Stimulated activated CD4-positive, alpha-beta T cell treated with anti-CD3 and anti-CD28 coated beads, Interleukin-12 subunit alpha, Interleukin-12 subunit beta, amount 100 ng/mL, for 24 hours (primary cell): ENCODE measurements at places on chromosomes 1 and 21.

- no peak for DNase-seq
Measured at GRCh38 chr1:8687538-8687937, 129.9 kb downstream of the RERE start.

- no peak for DNase-seq
Measured at GRCh38 chr1:154628121-154628405, 20.1 kb upstream of the ADAR start.

DNA sequence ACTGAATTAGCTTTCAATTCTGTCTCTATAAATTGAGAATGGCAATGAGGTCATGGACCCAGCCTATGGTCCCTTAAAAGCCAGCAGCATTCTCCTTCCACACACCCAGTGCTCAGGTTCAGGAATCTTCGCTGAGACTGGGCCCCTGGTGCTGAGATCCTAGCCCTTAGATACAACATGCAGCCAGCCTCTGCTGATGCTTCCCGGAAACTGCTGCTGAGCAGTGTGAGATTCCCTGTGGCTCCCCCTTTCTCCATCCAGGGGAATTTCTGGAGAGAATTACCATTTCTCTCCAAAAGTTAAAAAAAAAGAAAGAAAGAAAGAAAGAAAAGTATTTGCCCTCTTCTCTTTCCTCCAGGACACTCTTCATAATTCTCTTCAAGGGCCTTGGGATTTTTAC, 31.7 kb upstream of the RALGPS2 start:
- no peak for DNase-seq

DNA sequence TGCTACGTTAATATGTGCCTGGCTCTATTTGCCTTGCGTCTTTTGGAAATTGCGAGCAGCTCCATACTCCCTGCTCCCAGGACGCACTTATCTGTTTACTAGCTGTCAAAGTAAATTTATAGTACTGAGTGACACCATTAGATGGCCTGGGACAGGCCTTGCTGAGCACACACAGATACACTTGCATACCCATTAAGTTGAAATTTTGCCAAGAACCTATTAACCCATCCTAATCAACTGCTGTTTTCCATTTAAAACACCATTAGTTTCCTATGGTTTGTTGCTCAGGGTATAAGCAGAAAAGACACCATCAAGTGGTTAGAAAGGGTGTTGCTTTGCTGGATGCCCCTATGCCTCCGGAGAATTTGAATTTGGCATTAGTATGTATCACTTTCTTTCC, 187.3 kb downstream of the SLC44A5 start:
- no peak for DNase-seq

DNA sequence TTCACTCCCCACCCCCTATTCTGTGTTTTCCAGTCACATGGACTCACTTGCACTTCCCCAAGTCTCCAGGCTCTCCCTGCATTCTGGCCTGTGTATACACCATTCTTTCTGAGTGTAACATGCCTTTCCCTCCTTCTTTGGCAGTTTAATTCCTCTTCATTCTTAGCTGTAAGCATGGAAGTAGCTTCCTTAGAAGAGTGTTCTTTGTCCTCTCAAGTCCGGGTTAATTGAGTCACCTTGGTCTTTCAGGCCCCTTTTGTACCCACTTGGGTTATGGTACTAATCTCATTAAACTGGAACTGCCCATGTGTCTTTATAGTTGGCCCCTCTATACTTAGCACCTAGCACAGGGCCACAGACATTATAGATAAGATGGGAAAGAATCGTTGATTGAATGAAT, 525.3 kb upstream of the ADGRL4 start:
- no peak for DNase-seq

DNA sequence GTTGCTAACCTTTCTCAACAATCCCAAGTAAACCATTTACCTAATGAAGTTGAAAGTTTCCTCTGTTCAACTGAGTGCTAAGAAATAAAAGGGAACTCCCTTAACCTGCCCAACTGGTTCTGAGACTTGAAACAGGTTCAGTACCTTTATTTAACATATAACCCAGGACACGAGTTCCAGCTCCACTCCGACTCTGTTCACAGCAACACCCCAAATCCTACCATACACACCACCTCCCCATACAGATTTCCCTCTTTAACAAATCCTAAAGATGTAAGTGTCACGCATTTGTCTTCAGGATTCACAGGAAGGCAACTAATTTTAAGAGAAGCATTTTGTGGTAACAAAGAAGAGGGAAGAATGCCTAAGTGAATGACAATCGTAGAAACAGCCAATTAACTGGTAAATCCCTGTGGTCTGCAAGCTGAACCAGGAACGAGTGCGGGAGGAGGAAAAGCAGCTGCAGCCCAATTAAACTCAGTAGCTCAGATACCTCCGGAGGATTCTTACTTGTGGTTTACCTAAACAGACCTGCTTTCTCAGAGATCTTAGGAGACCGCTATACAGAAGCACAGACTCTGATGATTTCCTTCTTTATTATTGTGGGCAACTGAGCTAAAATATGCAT, 134.5 kb upstream of the MAGI3 start:
- DNase-seq: no peak

DNA sequence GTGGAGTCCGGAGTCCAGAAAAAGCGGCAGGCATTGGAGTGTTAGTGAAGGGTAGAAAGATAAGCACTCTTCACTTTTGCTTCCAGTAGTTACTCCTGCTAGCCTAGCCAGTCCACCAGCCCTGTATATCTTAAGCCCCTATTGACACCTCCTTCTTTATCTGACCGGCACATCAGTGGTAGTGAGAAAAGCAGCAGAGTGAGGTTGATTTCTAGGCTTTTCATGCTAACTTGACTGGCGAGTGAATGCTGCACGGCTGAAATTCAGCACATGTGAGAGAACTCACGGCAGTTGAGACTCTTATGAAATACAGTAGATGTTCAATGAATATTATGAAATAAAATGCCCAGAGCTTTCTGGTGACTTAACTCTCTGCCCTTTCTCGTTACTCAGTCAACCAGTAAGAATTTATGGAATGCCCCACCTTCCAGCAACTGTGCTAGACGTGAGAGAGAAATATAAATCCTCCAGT, 128.2 kb downstream of the CACHD1 start:
- no peak for DNase-seq

GRCh38 chr1:166590161-166590560, 249.1 kb upstream of the POGK start:
- no peak for DNase-seq

- no peak for DNase-seq
Measured at GRCh38 chr1:180600343-180600742, 31.5 kb upstream of the XPR1 start.

DNA sequence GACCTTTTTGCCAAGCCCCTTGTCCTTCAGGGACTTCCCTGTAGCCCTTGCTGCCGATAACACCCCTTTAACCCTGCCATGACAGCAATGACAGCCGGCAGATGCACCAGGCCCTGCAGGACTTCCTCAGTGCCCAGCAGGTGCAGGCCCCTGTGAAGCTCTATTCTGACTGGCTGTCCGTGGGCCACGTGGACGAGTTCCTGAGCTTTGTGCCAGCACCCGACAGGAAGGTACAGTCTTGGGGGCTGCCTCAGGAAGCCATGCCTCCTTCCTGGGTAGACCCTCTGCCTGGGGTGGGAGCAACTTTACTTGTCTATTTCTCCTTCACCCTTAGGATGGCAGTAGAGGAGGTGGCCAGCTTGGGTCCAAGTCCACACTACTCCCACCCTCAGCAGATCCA, 16.1 kb upstream of the PADI6 start:
- no peak for DNase-seq

DNA sequence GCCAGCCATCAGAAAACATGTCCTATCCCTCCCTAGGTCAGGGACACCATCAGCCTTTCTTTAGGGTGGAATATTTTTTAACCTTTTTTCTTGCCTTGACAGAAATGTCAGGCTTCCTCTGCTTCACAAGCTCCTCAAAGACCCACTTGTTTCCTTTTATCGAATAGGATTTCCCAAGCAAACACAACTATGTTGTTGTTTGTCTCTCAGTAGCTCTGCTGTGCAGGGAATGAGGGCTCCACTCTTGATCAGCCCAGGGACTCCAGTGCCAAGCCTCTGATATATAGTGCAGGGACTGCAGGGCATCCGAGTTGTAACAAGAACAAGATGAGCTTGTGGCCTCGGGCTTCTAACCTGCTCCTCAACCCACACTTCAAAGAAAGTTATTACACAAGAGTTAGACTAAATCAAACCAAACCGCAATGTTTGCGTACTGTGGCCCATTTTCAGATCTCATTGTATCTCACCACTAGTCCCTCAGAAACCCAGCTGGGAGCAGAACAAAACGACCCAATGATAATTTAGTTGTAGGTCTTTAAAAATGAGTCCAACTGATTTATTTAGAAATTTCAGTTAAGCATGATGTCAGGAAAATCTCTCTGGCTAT, 108.1 kb downstream of the ATG4C start:
- no peak for DNase-seq

DNA sequence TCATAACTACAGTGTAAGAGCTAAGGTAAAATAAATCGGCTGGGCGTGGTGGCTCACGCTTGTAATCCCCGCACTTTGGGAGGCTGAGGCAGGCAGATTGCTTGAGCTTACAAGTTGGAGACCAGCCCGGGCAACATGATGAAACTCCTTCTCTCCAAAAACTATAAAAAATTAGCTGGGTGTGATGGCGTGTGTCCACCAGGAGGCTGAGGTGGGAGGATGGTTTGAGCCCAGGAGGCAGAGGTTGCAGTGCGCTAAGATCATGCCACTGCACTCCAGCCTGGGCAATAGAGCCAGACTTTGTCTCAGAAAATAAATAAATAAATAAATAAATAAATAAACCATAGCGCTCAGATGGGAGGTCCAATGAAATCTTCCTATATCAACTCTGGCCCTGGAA, 16.7 kb upstream of the FAM110D start:
- no peak for DNase-seq

GRCh38 chr1:180269645-180270529, 39.8 kb downstream of the LHX4 start:
- DNase-seq: no peak

GRCh38 chr1:54153535-54154439, 987 bp upstream of the CDCP2 start:
- DNase-seq: no peak

DNA sequence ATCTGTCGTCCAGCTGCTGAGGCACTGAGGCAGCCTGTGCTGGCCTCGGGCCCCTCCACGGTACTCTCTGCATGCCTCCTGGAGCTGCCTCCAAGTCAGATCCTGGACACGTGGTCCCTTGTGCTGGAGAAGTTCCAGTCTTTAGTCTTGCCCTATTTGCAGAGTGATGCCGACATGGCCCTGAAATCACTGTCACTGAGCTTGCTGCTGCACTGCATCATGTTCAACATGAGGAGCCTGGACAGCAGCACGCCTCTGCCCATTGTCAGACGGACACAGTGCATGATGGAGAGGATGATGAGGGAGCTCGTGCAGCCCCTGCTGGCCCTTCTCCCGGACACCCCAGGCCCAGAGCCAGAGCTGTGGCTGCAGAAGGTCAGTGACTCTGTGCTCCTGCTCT, 10.0 kb downstream of the URB2 start:
- no peak for DNase-seq

- DNase-seq: no peak
Measured at GRCh38 chr1:115142616-115143015, 53.3 kb upstream of the TSPAN2 start.

DNA sequence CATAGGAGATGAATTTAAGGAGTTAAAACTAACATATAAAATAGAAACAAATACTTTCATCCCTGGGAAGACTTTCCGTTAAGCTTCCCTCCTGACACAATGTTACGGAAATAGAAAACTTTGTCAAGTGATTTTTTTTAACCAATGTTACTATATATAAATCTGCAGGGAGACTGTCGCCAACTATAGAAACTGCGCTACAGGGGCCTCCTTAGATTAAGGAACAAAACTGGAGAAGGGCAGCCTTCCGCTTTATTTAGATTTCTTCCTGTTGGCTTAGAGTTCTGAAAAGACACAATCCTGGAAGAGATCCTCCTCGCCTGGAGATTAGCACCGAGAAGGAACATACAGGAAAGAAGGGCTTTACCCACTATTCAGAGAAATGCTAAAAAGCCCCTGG, 1.5 kb downstream of the MGST3 start:
- DNase-seq: no peak

GRCh38 chr1:30371179-30371788, 352.1 kb downstream of the MATN1 start:
- DNase-seq: no peak

- DNase-seq: no peak
Measured at GRCh38 chr1:53130878-53131589, 11.4 kb downstream of the SLC1A7 start.

GRCh38 chr1:183652107-183652506, 1.0 kb downstream of the APOBEC4 start:
- DNase-seq: no peak

GRCh38 chr1:212960932-212961331, 10.6 kb downstream of the VASH2 start:
- DNase-seq: no peak

GRCh38 chr1:156853761-156854160, 5.2 kb downstream of the INSRR start:
- DNase-seq: no peak

DNA sequence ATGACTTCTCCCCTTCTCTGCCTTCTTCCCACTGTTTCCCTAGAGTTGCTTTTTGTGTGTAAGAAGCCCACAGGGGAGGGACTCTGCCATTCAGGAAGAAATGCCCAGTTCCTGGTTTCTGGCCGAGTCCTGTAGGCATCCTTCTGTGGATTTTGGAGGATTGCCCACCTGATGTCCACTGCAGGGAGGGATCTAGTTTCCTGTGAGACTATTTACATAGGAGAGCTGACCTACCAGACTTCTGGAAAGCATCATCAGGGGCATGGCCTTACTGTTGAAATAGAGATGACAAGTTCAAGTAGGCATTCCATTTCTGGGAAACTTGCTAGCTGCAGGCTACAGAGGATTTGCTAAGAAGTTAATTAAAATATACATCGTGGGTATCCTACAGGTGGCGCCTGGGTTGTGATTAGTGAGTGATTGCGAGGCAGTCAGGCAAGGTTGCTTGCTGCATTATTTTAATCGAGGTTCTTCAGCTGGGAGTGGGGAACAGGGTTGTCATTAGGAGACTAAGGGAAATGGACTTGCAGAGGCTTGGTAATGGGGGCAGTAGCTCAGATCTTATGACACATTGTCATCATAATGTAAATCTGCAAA, 148.7 kb downstream of the HHAT start:
- no peak for DNase-seq

GRCh38 chr1:145999321-146000024, 3.1 kb upstream of the TXNIP start:
- no peak for DNase-seq
